D341Med (cell line): ENCODE measurements at places on chromosomes 2 and 18.
A peak's percentile ranks its signal among the peaks of the same experiment; 100 is the strongest.

DNA sequence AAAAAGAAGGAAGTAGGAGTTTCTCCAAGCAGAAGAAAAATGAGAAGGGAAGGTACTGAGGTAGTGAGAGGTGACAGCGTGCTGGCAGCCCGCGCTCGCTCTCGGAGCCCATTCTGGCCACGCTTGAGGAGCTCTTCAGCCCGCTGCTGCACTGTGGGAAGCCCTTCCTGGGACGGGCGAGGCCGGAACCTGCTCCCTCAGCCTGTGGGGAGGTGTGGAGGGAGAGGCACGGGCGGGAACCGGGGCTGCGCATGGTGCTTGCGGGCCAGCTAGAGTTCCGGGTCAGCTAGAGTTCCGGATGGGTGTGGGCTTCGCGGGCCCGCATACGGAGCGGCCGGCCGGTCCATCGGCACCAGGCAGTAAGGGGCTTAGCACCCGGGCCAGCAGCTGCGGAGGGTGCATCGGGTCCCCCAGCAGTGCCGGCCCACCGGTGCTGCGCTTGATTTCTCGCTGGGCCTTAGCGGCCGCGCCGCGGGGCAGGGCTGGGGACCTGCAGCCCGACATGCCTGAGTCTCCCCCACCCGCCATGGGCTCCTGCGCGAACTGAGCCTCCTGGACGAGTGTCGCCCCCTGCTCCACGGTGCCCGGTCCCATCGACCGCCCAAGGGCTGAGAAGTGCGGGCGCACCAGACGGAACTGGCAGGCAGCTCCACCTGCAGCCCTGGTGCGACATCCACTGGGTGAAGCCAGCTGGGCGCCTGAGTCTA, 11.1 kb upstream of the CYS1 start:
- no peak for DNase-seq

DNA sequence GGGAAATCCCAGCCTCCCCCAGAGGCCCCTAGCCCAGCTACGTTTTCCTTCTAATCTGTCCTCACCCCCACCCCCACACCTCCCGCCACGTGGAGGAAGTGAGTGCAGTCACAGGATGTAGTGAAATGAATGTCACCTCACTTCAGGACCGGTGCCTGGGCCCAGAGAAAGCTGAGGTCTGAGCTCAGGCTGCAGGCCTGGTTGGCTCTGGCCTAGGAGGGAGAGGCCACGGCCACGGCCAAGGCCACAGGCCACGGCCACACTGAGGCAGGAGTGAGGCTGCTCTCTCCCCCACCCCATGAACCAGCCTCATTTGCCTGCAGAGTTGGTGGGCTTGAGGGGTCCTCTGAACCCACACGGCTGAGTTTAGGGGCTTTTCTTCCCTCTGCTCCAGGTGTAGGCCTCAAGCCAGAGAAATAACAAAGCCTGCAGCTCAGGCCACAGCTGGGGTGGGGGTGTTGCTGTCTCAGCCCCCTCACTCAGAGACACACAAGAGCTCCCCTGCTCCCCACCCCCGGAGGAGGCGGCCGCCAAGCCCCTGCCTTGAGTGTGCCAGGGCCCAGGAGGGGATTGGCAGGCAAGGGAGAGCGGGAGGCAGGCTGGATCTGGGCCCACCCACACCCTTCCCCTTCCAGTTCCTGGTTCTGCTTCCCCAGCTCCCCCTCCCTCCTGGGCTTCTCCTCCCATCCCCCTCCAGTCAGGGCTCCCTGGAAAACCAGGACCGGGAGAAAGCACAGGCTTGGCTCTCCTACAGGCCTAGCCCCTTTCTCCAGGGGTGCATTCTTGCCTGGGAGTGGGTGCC, 27.0 kb downstream of the DNMT3A start:
- DNase-seq = peak; percentile 79

DNA sequence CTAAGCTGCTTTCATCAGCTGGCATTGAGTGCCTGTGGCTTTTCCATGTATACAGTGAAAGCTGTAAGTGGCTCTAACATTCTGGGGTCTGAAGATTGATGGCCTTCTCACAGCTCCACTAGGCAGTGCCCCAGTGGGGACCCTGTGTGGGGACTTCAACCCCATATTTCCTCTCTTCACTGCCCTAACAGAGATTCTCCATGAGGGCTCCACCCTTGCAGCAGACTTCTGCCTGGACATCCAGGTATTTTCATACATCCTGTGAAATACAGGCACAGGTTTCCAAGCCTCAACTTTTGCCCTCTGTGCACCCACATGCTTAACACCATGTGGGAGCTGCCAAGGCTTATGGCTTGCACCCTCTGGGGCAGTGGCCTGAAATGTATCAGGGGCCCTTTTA, 188.2 kb upstream of the SYT4 start:
- DNase-seq = no peak

DNA sequence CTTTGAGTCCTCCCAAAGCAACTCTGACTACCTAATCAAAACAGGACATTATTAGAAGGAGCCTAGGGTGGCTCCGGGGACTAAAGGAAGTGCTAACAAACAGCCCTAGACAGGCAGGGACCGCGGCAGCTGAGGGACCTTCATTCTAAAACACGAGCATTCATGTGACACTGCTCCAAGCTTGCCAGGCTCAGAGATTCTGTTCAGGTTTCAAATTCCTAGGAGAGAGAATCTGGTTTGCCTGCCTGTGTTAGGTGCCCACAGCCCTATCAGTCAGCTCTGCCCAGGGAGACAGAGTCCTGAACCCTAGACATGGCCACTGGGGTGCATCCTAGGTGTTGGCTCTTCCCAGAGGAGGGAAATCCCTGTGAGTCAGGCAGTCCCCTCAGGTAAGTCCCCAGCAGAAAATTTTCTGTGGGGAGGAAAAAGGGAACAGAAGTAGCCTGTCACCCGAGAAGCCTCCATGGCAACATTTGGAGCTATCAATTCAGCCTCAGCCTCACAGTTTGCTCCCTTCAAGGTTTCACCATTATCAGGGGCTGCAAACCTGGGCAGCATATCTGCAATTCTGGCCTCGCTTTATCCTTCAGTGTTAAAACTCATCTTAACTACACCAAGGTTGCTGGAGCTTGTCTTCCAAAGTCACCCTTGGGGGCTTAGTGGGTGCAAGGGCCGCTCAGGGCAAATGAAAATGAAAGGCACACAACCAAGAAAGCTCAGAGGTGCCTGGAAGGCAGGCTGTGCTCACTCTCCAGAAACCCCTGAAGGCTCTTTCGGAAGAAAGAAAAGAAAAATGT, 28.6 kb downstream of the PCBP1 start:
- DNase-seq = no peak

DNA sequence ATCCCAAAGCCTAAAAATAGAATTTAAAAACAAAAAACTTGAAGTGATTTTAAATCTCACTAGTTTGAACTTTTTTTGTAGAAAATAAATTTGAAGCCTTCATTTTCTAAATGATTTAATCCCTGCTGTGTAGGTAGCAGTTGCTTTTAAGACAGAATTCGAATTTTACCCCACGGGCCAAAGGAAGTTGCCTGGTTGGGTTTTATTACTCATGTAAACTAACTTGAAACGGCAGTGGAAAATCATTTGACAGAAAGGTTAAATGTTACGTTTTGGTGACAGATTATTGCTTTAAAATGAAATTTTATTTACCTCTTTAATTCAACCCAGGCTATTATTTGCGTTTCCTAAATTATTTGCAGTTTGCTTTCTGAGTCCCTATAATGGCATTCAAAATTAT, 2.0 kb downstream of the MAPRE2 start:
- no peak for DNase-seq

DNA sequence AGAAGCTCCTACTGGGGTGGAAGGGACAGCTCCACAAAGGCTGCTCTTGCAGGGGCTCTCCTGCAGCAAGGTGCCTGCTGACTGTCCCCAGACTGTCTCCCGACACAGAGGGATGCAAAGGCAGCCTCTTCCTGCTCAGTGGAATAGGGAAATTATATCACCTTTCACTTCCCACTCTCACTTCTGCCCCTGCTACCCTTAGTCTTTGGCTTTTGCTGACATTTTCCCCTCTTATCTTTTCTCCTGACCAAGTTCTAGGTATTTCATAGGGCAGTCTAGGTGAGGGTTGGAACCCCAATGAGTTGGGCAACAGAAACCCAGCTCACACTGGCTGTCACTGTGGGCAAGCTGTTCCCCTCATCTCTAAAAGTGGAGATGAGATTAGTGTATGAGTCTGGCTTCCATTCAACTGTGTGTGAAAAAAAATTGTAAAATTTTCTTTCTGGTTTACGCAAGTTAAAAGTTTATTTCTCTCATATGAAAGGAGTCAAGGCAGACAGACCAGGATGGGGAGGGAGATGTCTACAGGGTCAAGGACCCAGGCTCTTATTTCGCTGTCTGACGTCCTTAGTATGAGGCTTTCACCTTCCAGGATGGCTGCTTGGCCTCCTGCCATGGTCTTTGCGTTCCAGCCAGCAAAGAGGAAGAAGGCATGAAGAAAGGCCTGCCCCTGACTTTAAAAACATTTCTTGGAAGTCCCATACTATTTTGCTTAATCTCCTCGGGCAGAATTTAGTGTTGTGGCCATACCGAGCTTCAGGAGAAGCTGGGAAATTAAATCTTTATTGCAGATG, 7.5 kb upstream of the MOCOS start:
- DNase-seq = no peak

DNA sequence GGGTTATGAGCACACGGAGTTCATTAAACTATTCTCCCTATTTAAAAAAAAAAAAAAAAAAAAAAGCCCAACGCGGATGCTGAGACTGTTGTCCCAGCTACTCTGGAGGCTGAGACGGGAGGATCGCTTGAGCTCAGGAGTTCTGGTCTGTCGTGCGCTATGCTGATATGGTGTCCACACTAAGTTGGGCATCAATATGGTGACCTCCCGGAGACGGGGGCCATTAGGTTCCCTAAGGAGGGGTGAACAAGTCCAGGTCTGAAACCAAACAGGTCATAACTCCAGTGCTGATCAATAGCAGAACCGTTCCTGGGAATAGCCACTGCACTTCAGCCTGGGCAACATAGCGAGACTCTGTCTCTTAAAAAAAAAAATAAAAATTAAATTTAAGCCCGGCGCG, 12.9 kb upstream of the ANKRD53 start:
- no peak for DNase-seq

- DNase-seq = no peak
These were observed 499.7 kb upstream of the SYT4 start for GRCh38 chr18:43776997-43777396.

- peak; percentile 49 for DNase-seq
These were observed 75.8 kb downstream of the ACTR3 start for GRCh38 chr2:113965644-113966043.

- no peak for DNase-seq
These were observed 12.6 kb downstream of the KCNK3 start for GRCh38 chr2:26705126-26705525.

GRCh38 chr2:215933151-215933550, 80.2 kb downstream of the MREG start:
- no peak for DNase-seq

- DNase-seq = no peak
These were observed 183.4 kb downstream of the CALCRL start for GRCh38 chr2:187264612-187265011.

DNA sequence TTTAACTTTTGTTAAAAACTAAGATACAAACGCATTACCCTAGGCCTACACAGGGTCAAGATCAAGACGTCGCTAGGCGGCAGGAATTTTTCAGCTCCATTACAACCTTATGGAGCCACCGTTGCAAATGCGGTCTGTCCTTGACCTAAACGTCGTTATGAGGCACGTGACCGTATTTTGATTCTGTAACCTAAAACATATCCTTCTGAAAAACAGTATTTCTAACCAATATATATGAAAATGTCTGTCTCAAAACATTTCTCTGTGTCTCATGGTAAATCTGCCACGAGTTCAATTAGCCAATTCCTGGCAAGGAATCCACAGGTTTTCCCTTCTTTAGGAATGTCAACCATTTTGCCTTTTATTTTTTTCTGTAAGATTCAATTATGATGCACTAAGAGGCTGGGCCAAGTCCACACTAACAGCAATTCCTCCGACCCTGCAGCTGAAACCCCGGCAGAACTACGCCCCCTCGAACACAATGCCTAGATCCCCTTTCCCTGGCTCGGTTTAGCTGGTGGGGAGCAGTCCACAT, 1.7 kb downstream of the RTN4 start:
- DNase-seq = no peak

- DNase-seq = no peak
These were observed 63.1 kb downstream of the TNS1 start for GRCh38 chr2:217939629-217940245.

DNA sequence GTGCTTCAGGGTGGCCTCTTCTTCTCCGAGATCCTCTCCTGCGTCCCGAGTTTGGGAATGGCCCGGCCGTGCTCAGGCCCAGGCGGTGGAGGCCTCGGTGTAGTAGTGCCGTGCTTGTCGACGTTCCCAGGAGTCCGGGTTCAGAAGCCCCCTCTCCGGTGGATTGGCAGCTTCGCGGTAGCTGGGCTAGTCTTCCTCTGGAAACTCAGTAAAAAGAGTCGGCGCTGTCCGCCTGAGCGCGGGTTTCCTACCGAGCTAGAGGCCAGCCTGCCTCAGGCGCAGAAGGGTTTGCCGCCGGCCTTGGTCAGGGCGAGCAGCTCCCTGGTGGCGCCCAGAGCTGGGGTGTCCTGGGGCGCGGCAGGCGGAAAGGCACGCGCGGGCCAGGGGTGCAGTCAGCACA, 3.2 kb downstream of the RALBP1 start:
- DNase-seq = no peak

DNA sequence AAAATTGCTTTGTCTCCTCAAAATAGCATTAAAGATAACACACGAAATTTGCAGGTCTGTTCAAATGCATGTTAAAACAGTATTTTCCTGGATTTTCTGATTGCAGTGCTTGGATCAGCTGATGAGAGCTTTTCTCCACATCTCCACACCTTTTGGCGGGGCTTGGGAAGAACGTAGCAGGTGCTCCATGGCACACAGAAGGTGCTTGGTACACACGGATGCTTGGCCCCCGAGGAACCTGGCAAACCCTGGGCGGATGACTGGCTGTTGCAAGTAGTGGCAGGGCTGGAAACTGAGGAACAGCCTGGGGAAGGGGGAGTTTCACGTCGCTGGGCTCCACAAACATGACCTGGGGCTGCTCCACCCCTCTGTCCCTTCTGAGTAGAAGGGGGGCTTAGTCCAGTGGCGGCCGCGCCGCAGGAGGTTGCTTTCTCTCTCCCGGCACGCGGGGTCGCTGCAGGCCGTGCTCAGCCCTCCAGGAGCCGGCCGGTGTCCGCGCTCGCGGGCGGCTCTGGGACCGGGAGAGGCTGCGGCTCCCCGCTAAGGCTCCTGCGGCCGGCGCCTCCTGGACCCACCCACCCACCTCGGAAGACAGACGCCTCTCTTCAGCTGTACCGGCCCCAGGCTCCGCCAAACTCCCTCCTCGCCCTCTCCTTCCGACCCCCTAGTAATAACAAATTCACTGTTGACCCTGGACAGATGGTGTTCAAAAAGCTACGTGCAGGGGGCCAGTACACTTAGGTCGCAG, 69.3 kb downstream of the MARCO start:
- DNase-seq = peak; percentile 85

- DNase-seq = no peak
These were observed 158.4 kb downstream of the CCDC178 start for GRCh38 chr18:33282142-33282541.

- DNase-seq = no peak
These were observed 102.8 kb upstream of the PPP1CB start for GRCh38 chr2:28648671-28649395.

GRCh38 chr2:184597571-184597991, 748 bp upstream of the ZNF804A start:
- no peak for DNase-seq
